Osteocyte (in vitro differentiated cells): ENCODE measurements at places on chromosomes 2 and 18.

DNA sequence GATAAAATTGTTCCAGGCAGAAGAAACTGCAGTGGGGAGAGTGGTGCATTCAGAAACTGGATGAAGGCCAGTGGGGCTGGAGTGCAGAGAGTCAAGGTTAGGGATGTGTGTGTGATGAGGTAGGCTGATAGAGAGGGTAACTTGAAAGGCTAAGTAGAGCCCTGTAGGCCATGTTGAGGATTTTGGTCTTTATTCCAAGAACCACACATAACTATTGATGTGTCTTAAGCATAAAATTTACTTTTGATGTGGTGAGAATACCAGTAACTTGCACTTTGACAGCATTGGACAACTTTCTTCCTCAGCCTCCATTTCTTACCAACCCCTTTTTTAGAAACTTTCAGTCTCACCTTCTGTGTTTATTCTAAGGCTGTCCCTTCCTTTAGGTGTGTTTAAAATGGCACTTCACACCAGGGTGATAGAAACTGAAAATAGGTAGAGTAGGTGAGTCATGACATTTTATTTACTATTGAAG, 22.6 kb downstream of the MTX2 start:
- H3K27me3 ChIP-seq: no peaks in the 10 kb centered on the region
- H3K4me1 ChIP-seq: no peaks in the 10 kb centered on the region
- no peak overlapping the region for H3K27ac ChIP-seq
- H3K4me3 ChIP-seq: no peak overlapping the region

DNA sequence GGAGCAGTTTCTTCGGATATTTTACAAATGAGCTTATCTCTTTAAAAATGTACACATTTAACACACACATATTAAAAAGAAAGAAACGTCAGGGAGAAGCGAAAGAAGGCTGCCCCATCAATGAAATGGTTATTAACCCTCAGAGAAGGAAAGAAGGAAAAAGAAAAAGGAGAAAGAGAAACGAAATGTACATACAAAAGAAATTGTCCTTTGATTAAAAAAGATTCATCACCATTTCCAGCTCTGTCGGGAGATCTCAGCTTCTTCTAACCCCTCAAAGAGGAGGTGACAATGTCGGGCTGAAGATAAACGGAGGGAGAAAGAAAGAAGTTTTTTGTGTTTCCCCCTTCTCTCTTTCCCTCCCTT, 1.5 kb downstream of the IKZF2 start:
- no peaks in the 10 kb centered on the region for H3K27me3 ChIP-seq
- H3K36me3 ChIP-seq: peaks cover 6% of the 10 kb centered on the region
- H3K4me3 ChIP-seq: peak overlapping the region; percentile 89
- peaks cover 53% of the 10 kb centered on the region for H3K4me1 ChIP-seq
- DNase-seq: no peak

GRCh38 chr2:2085533-2085932, 245.5 kb downstream of the MYT1L start:
- H3K4me1 ChIP-seq: no peaks in the 10 kb centered on the region
- no peaks in the 10 kb centered on the region for H3K36me3 ChIP-seq
- H3K4me3 ChIP-seq: no peak overlapping the region
- H3K27ac ChIP-seq: no peak overlapping the region

DNA sequence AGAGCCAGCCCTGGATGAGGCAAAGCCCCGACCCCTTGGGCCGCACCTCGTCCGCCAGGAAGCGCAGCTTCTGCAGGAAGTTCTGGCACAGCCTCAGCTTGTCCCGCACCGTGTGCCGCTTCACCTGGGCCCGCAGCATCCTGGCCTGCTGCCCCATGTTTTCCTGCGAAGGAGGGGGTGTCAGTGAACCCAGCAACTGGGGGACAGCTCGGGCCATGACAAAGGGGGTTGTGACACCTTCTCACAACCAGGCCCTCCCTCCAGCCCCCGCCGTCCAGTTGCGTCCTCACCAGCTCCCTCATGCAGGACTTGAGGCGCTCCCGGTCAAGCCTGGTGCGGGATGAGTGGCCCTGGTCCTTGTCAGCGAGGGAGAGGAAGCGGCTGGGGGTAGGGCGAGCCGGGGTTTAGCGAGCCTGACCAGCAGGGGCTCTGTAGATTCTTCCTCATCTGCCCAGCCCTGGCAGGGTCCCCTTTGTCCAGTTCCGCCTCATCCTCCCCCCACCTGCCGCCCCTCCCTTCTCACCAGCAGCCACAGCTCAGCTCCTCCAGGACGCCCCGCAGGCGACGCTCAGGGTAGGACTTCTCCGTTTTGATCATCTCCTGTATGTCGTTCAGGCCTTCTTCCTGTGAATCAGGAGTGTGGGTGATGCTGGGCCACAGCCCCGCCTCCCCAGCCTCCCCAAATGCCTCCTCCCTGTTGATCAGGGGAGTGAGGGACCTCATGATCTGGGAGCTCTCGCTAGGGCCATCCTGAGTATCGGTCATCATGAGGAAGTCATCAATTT, 606 bp downstream of the OTOF start:
- no peaks in the 10 kb centered on the region for H3K27me3 ChIP-seq
- no peak for DNase-seq
- no peaks in the 10 kb centered on the region for H3K36me3 ChIP-seq

- peaks cover 1% of the 10 kb centered on the region for H3K36me3 ChIP-seq
- no peak overlapping the region for H3K4me3 ChIP-seq
- H3K4me1 ChIP-seq: no peaks in the 10 kb centered on the region
- DNase-seq: no peak
- H3K27ac ChIP-seq: no peak overlapping the region
- no peaks in the 10 kb centered on the region for H3K27me3 ChIP-seq
These were observed 15.1 kb upstream of the FAM98A start for GRCh38 chr2:33614190-33614589.

- H3K27me3 ChIP-seq: no peaks in the 10 kb centered on the region
- H3K4me1 ChIP-seq: peaks cover 22% of the 10 kb centered on the region
- H3K36me3 ChIP-seq: peaks cover 2% of the 10 kb centered on the region
- no peak for DNase-seq
These were observed 429.2 kb downstream of the PARD3B start for GRCh38 chr2:204974487-204974886.

DNA sequence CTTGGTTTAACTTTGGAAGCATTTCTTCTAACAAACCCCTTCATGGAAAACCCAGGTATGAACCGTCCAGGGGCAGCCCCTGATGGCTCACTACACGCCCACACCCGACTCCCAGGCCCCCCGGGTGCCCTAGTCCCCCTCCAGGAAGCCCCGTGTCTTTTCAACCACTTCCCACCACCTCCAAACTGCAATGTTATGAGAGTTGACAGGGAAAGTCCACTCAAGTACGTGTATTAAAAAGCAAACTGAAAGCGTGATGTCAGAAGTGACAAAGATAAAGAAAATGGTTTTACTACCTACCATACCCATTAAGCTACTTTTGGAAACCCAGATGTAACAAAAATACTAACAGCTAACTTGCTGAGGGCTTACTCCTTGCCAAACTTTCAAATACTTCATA, 51.5 kb downstream of the L3MBTL4 start:
- no peak for DNase-seq
- no peak overlapping the region for H3K27ac ChIP-seq
- no peaks in the 10 kb centered on the region for H3K36me3 ChIP-seq

DNA sequence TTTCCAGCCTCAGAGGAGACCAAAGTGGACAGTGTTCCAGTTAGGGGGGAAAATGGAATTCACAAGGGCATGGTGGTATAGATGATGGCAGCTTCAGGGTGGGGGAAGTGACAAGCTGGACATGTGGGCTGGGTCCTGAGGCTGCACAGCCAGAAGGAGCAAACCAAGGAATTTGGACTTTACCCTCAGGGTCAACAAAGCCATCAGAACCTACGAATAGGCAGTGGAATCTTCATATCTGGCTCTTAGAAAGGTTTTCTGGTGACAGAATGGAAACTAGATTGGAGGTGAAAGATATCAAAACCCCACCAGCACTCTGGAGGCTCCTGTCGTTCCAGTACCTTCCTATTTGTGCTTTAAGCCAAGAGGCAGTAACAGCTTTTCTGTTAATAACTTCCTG, 127.1 kb downstream of the SETBP1 start:
- peaks cover 21% of the 10 kb centered on the region for H3K4me1 ChIP-seq
- H3K27ac ChIP-seq: no peak overlapping the region
- no peaks in the 10 kb centered on the region for H3K27me3 ChIP-seq
- no peak for DNase-seq

DNA sequence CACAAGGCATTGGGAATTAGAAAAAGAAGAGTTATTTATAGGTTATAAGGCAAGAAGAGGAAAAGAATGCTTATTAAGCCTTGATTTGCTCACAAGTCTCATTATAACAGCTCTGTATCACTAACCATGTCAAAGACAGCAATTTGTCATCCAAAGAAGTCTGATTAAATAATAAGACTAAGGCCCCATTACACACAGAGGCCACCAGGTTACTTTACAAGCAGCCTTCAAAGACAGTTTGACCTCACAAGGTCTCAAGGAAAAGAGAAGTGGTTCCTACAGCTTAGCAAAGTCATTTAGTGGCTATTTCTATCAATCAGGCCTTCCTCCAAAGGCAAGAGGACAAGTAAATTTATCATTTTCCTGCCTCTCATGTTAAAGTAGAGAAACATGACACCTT, 188.5 kb downstream of the MBD2 start:
- H3K36me3 ChIP-seq: no peaks in the 10 kb centered on the region
- no peak overlapping the region for H3K4me3 ChIP-seq
- DNase-seq: no peak
- peaks cover 8% of the 10 kb centered on the region for H3K27me3 ChIP-seq
- no peak overlapping the region for H3K27ac ChIP-seq
- peaks cover 2% of the 10 kb centered on the region for H3K4me1 ChIP-seq

GRCh38 chr2:149100739-149101699, 62.5 kb downstream of the LYPD6B start:
- no peak overlapping the region for H3K27ac ChIP-seq
- DNase-seq: no peak
- H3K4me1 ChIP-seq: peaks cover 28% of the 10 kb centered on the region
- H3K4me3 ChIP-seq: no peak overlapping the region
- no peaks in the 10 kb centered on the region for H3K36me3 ChIP-seq

GRCh38 chr2:129975016-129975774, 4.3 kb upstream of the RAB6C start:
- H3K4me3 ChIP-seq: no peak overlapping the region
- DNase-seq: no peak
- H3K27me3 ChIP-seq: peaks cover 25% of the 10 kb centered on the region
- no peak overlapping the region for H3K27ac ChIP-seq

- H3K4me1 ChIP-seq: no peaks in the 10 kb centered on the region
- H3K27me3 ChIP-seq: peaks cover 38% of the 10 kb centered on the region
- no peak overlapping the region for H3K4me3 ChIP-seq
- H3K27ac ChIP-seq: no peak overlapping the region
These were observed 42.6 kb downstream of the ARHGAP15 start for GRCh38 chr2:143171817-143172216.

DNA sequence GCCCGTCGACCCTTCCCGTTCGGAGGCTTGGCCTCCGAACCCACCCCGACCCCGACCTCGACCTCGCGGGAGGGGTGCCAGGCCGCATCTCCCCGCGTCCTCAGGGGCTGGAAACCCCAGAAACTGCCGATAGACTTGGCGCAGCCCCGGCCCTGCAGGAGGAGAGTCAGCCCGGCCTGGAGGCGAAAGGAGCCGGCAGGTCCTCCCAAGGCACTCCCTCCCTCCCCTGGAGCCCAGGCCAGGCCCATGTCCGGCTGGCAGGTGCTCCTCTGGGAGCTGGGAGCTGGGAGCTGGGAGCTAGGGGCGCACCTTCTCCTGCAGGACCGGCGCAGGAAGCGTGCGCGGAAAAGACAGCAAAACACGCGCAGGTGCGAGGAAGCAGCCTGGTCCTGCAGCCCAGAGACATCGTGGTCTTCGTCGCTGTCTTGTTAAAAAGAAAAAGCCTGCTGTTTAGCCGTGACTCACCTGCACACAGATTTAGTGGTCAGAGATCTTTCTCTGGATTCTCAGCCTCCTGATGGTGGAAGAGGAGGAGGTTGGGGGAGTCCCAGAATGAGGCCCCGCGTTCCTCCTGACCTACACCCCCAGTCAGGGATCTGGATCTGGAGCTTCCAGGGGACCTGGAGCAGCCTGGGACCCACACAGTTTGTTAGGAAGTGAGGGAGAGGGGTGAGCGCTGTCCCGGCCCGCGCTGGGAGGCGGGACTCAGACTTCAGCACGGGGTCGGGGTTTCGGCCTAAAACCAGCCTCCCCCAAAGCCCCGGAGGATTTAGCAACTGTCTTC, 660 bp upstream of the MBP start:
- peaks cover 48% of the 10 kb centered on the region for H3K4me1 ChIP-seq
- H3K27ac ChIP-seq: peak overlapping the region; percentile 75
- no peaks in the 10 kb centered on the region for H3K36me3 ChIP-seq
- no peaks in the 10 kb centered on the region for H3K27me3 ChIP-seq
- peak overlapping the region; percentile 60 for H3K4me3 ChIP-seq

DNA sequence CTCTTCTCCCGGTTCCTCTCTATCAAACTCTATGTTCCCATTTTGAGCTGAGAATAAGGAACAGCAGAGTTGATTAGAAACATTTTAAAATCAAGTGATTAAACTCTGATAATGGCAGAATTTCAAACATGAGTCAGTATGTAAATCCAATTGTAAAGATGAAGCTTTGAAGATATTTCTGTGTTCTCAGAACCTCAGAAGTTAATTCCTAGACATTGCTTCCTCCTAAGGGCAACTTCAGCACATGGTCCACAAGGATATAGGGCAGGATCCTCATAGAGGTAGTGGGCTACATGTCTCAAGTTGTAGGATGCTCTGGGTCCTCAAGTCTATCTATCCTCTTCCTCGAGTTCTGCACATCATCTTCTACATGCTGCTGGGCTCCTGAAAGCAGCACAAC, 46.3 kb downstream of the QPCT start:
- peaks cover 13% of the 10 kb centered on the region for H3K4me1 ChIP-seq
- H3K36me3 ChIP-seq: no peaks in the 10 kb centered on the region
- H3K27ac ChIP-seq: no peak overlapping the region
- H3K27me3 ChIP-seq: peaks cover under 1% of the 10 kb centered on the region
- no peak overlapping the region for H3K4me3 ChIP-seq

- H3K36me3 ChIP-seq: no peaks in the 10 kb centered on the region
- no peak overlapping the region for H3K4me3 ChIP-seq
- H3K27ac ChIP-seq: no peak overlapping the region
- DNase-seq: no peak
- no peaks in the 10 kb centered on the region for H3K27me3 ChIP-seq
These were observed 79.8 kb downstream of the DTNA start for GRCh38 chr18:34789768-34790344.

DNA sequence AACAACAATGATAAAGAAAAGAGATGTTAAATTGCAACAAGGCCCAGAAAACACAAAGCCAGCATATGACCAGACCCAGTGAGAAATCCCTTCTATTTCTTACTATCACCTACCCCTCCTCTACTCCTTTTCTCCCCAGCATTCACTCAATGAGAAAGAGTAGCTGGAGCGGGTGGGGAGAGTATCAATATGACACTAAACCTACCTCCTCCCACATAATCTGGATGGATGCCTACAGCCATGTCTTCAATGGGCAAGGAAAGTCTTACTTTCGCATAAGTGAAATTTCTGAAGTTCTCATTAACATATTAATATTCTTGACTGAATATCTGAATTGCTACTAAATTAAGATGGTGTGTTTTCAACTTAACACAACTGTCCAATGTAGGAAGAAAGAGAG, 78.2 kb downstream of the AFF3 start:
- H3K4me1 ChIP-seq: peaks cover 62% of the 10 kb centered on the region
- H3K27ac ChIP-seq: no peak overlapping the region
- peaks cover 60% of the 10 kb centered on the region for H3K36me3 ChIP-seq
- H3K27me3 ChIP-seq: no peaks in the 10 kb centered on the region
- DNase-seq: no peak
- no peak overlapping the region for H3K4me3 ChIP-seq
